Stomach (tissue), 19 donors: ENCODE measurements at places on chromosomes 7 and 10. TPM values are rescaled to one million over a fixed set of nuclear protein-coding genes. Genes with fewer than 3 reads are reported as not detected.

The LBX1 gene
- total RNA-seq = not detected

The CFAP69 gene
- 14.3 TPM for total RNA-seq

DNA sequence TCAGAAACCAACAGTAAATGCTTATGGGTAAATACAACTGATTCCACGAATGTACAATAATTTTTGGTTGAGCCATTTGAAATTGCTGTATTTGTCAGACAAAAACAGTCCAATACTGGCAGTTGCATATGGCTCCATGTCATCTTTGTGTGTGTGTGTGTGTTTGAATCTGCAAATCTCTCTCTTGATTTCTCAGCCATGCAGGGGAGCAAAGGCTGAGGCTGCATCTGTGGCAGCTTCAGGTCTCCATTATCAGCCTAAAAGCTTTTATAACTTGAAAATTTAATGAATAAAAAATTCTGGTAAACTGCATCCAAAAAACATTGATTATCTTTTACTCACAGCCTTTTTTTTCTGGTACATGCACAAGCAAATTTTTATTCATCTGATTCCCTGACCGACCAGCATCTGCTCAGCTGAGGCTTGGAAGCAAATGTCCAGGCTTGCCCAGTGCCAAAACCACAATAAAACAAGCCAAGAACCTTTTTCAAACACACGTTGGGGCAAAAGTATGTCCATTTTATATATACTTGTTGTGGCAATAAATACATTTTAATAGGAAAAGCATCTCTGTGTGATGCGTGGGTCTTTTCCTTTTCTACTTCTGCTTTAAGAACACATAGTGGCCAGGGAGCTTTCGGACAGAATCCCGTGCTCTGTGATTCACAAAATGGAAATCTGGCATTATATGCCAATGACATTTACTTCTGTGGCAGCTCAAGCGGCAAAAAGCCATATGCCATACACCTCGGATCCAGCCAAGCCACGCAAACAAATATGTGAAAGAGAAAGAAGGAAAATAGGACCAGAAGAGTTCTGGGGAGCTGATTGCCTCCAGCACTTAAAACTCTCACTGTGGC lies 275.6 kb upstream of the AOAH start:
- H3K4me1 ChIP-seq = peaks cover 9% of the 10 kb centered on the region
- H3K27ac ChIP-seq = no peak overlapping the region
- DNase-seq = no peak
- no peaks in the 10 kb centered on the region for H3K36me3 ChIP-seq

The ZNF746 gene
- total RNA-seq = 24.3 TPM

- peak; percentile 51 for DNase-seq
- H3K36me3 ChIP-seq = no peaks in the 10 kb centered on the region
- H3K4me3 ChIP-seq = no peak overlapping the region
- peaks cover 25% of the 10 kb centered on the region for H3K4me1 ChIP-seq
Measured at GRCh38 chr10:35433851-35434426, 97.6 kb downstream of the CCNY start.

DNA sequence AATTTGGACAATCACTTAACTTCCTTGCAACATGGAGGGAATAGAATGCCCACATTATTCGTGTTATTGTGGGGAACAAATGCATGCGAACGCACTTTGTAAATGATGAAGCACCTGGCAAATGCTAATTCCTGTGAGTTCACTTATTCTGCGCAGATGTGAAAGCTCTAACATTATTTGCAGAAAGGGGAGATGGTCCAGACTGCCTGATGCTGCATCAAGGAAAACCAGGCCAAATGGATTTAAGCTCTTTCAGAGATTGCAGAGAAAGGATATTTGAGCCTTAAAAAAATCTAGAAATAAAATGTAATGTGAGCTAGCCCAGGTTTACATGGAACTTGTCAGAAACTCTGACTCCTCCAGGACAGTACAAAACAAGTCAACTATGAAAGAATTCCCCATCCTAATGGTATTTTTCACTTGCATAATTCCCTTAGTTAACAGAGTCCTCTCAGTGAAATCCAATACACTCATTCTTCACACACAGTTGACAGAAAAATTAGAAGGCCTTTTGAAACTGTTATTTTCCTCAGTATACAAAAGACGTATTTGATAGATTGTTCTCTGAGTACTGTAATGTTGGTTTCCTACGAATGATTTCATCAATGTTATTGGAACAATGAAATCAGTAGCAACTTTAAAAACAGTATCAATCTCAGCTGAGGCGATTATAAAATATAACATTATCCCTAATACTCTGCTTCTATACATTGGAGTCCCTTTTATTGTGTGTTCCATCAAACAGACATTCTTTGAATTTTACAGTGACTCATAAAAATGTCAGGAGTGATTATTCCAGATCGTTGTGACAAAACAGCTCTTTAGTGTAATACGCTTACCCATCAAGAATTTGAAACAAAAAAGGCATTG lies 136.3 kb upstream of the ANK3 start:
- H3K4me3 ChIP-seq = no peak overlapping the region
- H3K36me3 ChIP-seq = no peaks in the 10 kb centered on the region
- no peaks in the 10 kb centered on the region for H3K27me3 ChIP-seq
- H3K4me1 ChIP-seq = no peaks in the 10 kb centered on the region
- peak; percentile 32 for DNase-seq
- no peak overlapping the region for H3K27ac ChIP-seq

The NRAP gene
- not detected for total RNA-seq

DNA sequence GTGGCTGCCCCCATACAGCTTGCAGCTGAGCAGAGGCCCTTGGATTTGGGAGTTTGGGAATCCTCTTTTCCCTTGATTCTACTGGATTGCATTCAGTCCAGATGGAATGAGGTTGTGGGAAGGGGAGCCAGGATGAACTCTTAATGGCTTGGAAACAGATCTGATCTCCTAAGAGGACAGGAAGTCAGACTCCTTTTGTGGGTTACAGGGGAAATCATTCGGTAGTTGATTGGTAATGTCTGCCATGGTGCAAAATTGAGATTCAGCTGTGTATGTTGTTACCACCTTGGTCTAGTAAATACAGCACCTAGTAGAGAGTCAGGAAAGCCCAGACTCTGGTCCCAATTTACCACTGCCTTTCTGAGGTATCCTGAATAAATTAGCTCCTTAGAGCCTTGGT lies 144.2 kb upstream of the TNRC18 start:
- H3K4me1 ChIP-seq = peaks cover 31% of the 10 kb centered on the region
- H3K27ac ChIP-seq = no peak overlapping the region
- H3K27me3 ChIP-seq = no peaks in the 10 kb centered on the region

- H3K4me1 ChIP-seq = no peaks in the 10 kb centered on the region
- no peak overlapping the region for H3K27ac ChIP-seq
- H3K4me3 ChIP-seq = no peak overlapping the region
- no peaks in the 10 kb centered on the region for H3K36me3 ChIP-seq
- DNase-seq = no peak
Measured at GRCh38 chr10:128017822-128018221, 108.4 kb downstream of the MKI67 start.

DNA sequence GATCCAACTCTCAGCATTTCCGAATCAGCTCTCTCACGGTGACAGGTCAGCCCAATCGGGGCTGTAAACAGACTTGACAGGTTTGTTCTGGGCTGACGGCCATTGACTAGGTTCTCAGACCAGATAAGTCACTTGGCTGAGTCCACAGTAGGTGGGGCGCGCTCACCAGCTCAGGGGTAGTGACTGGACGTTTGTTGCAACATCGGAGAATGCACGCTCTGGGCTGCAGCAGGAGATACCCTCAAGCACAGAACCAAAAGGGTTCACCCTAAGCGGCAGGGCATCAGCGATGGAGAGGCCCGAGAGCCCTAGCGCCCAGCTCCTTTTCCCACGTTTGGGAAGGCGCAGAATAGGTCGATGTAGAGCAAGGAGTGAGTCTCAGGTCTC lies 1.8 kb downstream of the KLLN start:
- peak overlapping the region; percentile 99 for H3K27ac ChIP-seq
- peak; percentile 87 for DNase-seq
- no peaks in the 10 kb centered on the region for H3K36me3 ChIP-seq
- H3K4me1 ChIP-seq = peaks cover 16% of the 10 kb centered on the region
- peak overlapping the region; percentile 88 for H3K4me3 ChIP-seq

DNA sequence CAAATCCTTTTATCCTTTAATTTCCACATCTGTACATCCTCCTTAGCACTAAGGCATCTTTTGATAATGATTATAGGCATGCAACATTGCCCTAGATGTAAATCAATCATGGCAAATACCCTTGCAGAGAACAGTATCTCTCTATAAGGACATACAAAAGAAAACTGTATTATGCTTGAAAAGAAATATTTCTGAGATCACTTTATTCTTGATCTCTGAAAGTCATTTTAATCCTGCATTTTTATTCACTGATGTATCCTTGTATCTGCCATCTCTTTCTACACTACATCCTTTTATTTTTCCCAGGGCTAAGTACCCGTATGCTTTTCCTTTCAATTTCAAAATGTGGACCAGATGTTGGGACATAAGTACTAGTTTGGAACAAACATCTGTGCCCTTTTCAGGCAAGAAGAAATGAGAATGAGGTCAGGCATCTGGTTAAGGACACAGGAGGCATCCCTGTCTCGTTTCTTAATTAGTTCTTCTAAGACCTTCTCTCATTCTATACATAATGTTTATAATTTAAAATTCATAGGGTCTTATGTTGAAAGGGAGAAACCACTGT lies 338.6 kb downstream of the CNTNAP2 start:
- H3K36me3 ChIP-seq = no peaks in the 10 kb centered on the region
- no peaks in the 10 kb centered on the region for H3K27me3 ChIP-seq
- H3K4me3 ChIP-seq = no peak overlapping the region
- H3K4me1 ChIP-seq = no peaks in the 10 kb centered on the region

GRCh38 chr10:69495666-69496065 lies 44.4 kb downstream of the TSPAN15 start:
- H3K4me3 ChIP-seq = no peak overlapping the region
- H3K36me3 ChIP-seq = peaks cover 65% of the 10 kb centered on the region
- peak overlapping the region; percentile 4 for H3K27ac ChIP-seq
- H3K27me3 ChIP-seq = no peaks in the 10 kb centered on the region
- peaks cover 32% of the 10 kb centered on the region for H3K4me1 ChIP-seq

- H3K27me3 ChIP-seq = no peaks in the 10 kb centered on the region
- no peak for DNase-seq
- no peaks in the 10 kb centered on the region for H3K36me3 ChIP-seq
- no peak overlapping the region for H3K27ac ChIP-seq
- no peaks in the 10 kb centered on the region for H3K4me1 ChIP-seq
Measured at GRCh38 chr7:34191162-34191561, 285.8 kb downstream of the BMPER start.

The CHRM2 gene
- 4.9 TPM for total RNA-seq

DNA sequence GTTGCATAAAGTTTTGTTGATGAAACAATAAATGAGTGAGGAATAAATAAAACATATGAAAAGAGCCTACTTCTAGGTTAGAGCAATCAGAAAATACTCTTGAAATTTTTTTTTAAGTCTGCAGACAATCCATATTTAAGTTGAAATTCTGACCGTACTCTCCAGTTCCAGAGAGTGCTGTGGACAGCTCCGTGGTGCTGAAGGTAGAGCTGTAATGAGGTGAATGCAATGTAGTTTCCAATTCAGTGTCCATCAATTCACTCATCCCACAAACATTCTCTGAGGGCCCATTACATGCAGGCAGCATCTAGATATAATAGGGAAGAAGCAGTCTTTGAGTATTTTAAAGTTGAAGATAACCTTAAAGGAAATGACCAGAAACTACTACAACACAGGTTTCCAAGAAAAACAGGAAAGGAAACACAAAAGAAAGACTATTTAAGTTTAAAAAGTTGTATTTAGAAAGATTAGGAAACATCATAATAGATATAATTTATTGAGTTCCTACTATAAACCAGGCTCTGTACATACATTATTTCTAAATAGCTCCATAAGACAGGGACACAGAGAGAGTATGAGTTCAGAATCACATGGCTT lies 44.0 kb upstream of the CRTAC1 start:
- no peak overlapping the region for H3K27ac ChIP-seq
- peaks cover 30% of the 10 kb centered on the region for H3K27me3 ChIP-seq
- no peak overlapping the region for H3K4me3 ChIP-seq
- H3K4me1 ChIP-seq = no peaks in the 10 kb centered on the region

DNA sequence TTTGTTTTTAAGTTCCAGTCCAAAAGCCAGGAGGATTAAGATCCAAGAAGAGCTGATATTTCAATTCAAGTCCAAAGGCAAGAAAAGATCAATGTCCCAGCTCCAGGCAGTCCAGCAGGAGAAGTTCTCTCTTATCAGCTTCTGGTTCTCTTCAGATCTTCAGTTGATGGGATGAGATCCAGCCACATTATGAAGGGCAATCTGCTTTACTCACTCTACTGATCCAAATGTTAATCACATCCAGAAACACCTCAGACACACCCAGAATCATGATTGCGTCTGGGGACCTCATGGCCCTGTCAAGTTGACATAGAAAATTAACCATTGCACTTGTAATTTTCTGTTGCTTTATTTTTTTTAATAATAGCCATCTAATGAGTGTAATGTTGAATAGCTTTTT lies 178.4 kb downstream of the HERPUD2 start:
- no peak for DNase-seq
- H3K27me3 ChIP-seq = no peaks in the 10 kb centered on the region
- no peak overlapping the region for H3K27ac ChIP-seq

GRCh38 chr10:72260976-72261783 lies 12.5 kb upstream of the DDIT4 start:
- H3K27ac ChIP-seq = peak overlapping the region; percentile 96
- H3K36me3 ChIP-seq = no peaks in the 10 kb centered on the region
- peak overlapping the region; percentile 41 for H3K4me3 ChIP-seq
- DNase-seq = peak; percentile 36
- no peaks in the 10 kb centered on the region for H3K27me3 ChIP-seq
- peaks cover 75% of the 10 kb centered on the region for H3K4me1 ChIP-seq

GRCh38 chr10:33098951-33099663 lies 141.1 kb upstream of the ITGB1 start:
- H3K27ac ChIP-seq = no peak overlapping the region
- DNase-seq = no peak
- no peaks in the 10 kb centered on the region for H3K36me3 ChIP-seq

DNA sequence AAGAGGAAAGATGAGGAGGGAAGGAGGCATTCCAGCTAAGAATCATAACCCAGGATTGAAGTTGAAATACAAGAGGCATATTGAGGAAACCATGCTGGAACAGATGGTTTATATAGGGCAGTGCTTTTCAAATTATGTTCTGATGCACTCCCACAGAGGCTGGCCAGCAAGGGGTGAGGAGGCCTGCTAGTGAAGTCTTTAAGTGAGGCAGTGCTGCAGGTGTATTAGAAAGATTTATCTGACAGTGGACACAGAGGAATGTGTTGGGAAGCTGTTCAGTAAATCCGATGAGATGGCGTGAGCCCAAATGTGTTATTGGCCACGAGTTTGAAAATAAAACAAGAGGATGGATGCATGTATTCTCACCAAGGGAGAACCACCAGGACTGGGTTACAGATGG lies 28.6 kb downstream of the REEP3 start:
- H3K36me3 ChIP-seq = no peaks in the 10 kb centered on the region
- no peaks in the 10 kb centered on the region for H3K27me3 ChIP-seq
- DNase-seq = no peak
- H3K27ac ChIP-seq = no peak overlapping the region

The ST8SIA6 gene
- total RNA-seq = not detected

The ACTL6B gene
- total RNA-seq = not detected

GRCh38 chr10:62894156-62894555 lies 78.0 kb upstream of the EGR2 start:
- no peak overlapping the region for H3K27ac ChIP-seq
- no peak overlapping the region for H3K4me3 ChIP-seq
- DNase-seq = no peak
- no peaks in the 10 kb centered on the region for H3K27me3 ChIP-seq
- no peaks in the 10 kb centered on the region for H3K4me1 ChIP-seq

GRCh38 chr10:114623661-114624294 lies 34.3 kb downstream of the ABLIM1 start:
- peak overlapping the region; percentile 52 for H3K27ac ChIP-seq
- no peak overlapping the region for H3K4me3 ChIP-seq
- H3K4me1 ChIP-seq = peaks cover 30% of the 10 kb centered on the region
- no peak for DNase-seq
- H3K27me3 ChIP-seq = no peaks in the 10 kb centered on the region
- H3K36me3 ChIP-seq = no peaks in the 10 kb centered on the region
